Cerebellum (tissue), 4 donors: ENCODE measurements at places on chromosomes 7 and 10. TPM values are rescaled to one million over a fixed set of nuclear protein-coding genes. Genes with fewer than 3 reads are reported as not detected.
A peak's percentile ranks its signal among the peaks of the same experiment; 100 is the strongest.

- no peak for DNase-seq
Observed at GRCh38 chr10:93139059-93139655, 65.5 kb downstream of the CYP26A1 start.

DNA sequence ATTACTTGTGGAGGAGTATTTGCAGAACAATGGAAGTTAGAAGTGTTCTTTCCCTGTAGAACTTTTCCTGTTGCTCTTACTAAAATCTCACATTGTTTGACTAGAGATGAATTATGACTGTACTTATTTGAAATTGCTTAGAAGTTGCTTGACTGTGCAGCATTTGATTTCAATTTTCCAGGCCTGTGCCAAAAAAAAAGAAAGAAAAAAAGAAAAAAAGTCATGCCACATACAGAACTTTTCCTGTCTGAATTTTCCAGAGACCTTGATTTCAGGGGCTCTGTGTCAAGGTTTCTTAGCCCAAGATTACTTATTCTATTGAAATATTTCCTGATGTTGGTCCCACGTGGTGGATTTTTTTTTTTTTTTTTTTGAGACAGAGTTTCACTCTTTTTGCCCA lies 3.5 kb upstream of the FAM171A1 start:
- no peak for DNase-seq

Gene MNX1
- total RNA-seq = not detected

GRCh38 chr10:127939786-127940330 lies 33.0 kb downstream of the PTPRE start:
- no peak for DNase-seq

DNA sequence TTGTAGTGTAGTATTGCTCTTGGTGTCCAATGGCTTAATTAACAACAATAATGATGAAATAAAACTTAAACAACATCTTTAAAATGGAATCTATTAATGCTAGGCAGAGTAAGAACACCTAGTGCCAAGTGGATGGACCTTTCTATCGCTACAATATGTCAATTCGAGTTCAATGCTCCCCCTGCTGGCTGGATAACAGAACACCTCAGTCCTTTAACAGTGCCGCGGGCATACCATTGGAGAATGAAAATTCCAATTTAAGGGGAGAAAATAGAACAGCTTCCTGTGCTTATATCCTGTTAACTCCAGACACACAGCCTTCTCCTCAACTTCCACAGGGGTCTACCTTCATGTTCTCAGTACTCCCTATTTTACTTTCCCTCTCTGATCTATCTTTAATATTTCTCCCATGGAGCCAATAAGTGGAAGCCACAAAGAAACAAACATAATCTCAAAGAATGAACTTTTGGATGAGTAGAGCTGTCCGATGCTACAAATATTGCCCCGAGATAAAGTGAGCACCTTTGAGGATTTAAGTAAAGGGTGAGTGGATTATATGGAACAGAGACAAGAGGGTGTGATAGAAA lies 41.4 kb downstream of the COL1A2 start:
- DNase-seq = peak; percentile 34

GRCh38 chr7:44073664-44074348 lies 8.4 kb upstream of the PGAM2 start:
- no peak for DNase-seq

Gene CALY
- total RNA-seq = 6.6 TPM

DNA sequence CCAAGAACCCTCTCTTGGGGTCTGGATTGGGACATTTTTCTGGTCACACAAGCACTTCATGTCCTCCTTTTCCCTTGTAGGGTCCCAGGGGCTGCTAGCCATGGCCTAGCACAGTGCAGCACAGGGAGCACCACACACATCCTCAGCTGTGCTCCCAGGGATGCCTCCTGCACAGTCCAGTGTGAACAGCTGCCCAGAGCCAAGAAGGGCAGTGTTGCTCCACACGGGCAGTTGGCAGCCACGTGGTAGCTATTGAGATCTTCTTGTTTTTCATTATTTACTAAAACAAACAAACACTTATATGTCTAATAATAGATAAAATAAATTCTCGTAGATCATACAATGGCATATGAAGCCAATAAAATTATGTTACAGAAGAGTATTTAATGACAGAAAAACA lies 13.9 kb upstream of the LANCL2 start:
- DNase-seq = no peak

DNA sequence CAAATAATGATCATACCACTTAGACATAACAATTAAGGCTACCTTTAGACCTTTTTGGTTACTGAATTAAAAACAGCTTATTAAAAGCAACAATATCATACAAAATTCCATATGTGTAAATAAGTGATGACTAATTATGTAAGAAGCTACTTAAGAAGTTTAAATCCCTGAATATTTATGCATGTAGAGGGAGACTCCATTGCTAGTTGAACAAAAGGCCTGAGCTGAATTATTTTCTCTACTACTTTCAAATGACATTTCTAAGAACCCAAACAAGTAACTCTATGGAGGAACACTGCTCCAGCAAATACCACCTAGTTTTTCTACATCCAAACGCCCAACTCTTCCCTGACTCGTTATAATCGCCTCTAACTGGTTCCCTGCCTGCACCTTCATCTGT lies 31.5 kb downstream of the EPC1 start:
- no peak for DNase-seq

GRCh38 chr7:41244246-41244645 lies 458.6 kb downstream of the INHBA start:
- no peak for DNase-seq

DNA sequence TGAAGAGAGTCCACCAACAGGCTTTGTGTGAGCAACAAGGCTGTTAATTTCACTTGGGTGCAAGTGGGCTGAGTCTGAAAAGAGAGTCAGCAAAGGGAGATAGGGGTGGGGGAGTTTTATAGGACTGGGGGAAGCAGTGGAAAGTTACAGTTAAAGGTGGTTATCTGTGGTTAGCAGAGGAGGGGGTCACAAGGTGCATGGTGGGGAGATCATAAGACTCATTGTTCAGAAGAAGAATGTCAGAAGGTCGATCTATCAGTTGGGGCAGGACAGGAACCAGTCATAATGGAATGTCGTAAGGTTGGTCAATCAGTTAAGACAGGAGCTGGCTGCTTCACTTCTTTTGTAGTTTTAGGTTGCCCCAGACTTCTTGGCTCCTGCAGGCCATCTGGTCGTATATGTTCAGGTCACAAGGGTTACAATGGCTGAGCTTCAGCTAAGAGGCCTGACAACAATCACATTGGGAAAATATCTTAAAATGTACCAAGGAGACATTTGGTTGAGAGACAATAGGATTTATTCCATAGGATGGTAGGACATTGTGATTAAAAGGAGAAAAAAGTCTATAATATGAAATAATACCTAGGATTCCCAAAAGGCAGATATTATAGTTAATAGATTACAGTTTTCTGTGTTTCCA lies 356.4 kb downstream of the ANKRD7 start:
- DNase-seq = no peak

DNA sequence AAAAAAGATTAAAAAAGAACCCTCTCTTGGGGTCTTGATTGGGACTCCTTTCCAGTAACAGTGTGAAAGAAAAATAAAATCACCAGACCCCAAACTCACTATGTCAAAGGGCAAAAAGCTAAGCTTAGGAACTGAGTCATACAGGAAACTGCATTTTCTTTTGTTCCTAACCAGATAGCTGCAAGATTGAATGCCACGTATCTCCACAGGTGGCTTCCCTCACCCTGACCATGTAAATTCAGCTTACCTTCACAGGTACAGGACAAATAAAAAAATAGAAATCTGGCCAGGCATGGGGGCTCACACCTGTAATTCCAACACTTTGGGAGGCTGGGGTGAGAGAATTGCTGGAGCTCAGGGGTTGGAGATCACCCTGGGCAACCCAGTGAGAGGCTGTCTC lies 32.5 kb upstream of the EIF4H start:
- no peak for DNase-seq

- DNase-seq = no peak
Observed at GRCh38 chr10:14412624-14413023, 81.9 kb upstream of the FRMD4A start.

Gene TMEM236
- 0.18 TPM for total RNA-seq

Gene PKD1L1
- 0.64 TPM for total RNA-seq

DNA sequence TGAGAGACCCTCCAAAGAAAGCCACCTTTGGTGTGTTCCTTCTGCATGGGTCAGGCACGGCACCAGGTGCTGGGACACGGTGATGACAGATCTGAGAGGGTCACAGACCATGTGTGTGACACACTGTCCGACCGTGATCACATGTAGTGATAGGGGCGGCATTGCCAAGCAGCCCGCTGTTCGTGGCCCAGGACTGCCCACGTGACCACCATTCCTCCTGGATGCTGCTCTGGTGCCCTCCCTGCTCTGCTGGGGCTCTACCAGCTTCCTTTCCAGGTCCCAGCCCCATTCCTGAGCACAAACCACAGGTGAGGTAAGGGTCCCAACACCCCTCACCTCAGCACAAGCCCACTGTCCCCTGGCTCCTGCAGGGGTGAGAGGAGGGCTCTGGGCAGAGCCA lies 10.1 kb upstream of the SLC18A3 start:
- no peak for DNase-seq

DNA sequence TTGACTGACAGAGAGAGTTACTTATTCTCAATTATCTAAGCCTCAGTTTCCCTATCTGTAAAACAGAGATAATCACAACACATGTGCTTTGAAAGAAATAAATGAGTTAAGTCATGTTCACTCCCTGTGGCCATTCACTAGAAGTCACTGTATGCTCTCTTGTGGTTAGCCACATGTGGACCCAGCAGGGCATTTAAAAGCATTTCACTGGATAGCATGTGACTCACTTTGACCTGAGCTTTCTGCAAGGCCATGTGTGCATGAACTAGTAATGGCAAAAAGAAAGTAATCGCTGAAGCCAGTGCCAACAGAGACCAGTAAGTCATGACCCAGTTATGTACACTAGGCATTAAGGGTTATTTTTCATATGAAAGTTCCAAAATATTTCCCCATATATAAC lies 557.0 kb upstream of the IGFBP3 start:
- DNase-seq = no peak

DNA sequence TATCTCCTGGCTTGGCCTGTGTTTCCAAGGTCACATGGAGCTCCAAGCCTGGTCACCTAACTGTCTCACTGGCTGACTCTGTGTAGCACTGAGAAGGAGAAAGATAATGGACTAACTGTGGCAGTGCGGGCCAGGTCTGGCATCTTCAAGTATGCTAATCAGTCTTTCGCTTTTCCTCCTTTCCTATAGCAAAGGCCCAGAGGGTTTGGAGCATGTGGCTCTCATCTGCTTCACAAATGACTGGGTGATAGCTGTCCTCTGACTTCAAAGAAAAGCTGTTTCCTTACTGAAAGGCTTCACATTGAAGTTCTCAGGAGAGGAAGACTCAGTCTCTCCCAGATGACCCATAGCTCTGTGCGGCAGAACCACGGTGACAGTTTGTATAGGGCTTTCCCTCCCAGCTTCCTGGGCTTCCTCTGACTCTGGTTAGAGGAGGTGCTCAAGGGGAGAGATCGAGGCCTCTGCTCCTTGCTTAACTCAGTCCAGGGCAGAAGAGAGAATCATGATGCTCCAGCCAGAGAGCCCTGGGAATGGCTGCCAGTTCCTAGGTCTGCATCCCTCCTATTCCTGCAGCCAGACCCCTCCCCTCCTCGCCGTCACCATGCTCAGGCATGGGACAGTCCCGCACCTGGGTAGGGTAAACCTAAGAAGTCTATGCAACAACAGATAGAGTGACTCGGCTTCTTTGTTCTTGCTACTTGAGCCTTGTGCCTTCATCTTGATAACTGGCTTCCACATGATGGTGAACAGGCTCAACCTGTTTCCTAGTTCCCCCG lies 72.3 kb downstream of the CCDC71L start:
- DNase-seq = no peak

Gene GBF1
- total RNA-seq = 26.0 TPM

DNA sequence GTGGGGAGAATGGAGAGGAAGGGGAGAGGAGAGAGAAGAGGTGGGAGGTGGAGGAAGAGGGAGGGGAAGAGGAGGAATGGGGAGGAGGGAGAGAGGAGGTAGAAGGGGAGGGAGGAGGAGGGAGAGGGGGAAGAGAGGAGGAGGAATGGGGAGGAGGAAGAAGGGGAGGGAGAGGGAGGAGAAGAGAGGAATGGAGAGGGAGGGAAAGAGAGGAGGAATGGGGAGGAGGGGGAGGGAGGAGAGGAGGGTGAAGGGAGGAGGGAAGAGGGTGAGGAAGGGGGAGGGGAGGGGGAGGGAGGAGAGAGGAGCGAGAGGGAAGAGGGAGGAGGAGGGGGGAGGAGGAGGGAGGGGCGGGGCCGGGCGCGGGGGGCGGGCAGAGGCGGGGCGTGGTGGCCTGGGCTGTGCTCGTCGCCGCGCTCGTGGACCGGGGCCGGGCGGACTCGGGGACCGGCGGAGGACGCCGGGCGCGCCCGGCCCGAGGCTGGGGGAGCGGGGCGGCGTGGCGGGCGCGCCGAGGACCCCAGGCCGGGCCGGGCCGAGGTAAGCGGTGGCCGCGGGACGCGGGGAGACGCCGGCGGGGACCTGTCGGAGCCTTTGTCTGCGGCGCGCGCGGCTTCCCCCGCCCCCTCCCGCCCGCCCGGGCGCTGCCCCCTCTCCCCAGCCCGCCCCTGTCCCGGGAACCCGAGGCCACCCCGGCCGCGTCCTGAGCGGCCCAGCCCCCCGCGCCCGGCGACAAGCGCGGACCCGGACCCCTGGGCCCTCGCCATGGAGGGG lies at the start of gene SLC29A4:
Gene SLC29A4 (plus strand): TSS at position 401 of the 774 bp plus-strand sequence. CDS start 4,874 bp downstream, outside the sequence.
- DNase-seq = peak; percentile 59

Gene FAM25A
- total RNA-seq = not detected

Gene HHEX
- total RNA-seq = 2.1 TPM

GRCh38 chr7:77481615-77482014 lies 55.5 kb upstream of the PTPN12 start:
- no peak for DNase-seq

DNA sequence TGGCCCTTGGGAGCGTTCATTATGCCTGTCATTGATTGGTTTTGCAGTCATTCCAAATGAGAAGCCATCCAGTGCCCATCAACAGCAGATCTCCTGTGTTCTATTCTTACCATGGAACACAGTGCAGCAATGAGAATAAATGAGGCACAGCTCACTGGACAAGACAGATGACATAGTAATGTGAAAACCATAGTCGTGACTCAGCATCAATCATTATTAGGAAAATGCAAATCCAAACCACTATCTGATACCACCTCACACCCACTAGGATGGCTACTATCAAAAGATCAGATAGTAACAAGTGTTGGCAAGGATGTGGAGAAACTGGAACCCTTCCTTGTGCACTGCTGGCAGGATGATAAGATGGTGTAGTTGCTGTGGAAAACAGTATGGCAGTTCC lies 144.7 kb downstream of the ARHGAP22 start:
- no peak for DNase-seq

- peak; percentile 46 for DNase-seq
Observed at GRCh38 chr10:68406111-68406814, 814 bp downstream of the RUFY2 start.

Gene ACBD7
- total RNA-seq = 16.7 TPM

- peak; percentile 9 for DNase-seq
Observed at GRCh38 chr10:6275022-6275997, 72.6 kb downstream of the PFKFB3 start.

DNA sequence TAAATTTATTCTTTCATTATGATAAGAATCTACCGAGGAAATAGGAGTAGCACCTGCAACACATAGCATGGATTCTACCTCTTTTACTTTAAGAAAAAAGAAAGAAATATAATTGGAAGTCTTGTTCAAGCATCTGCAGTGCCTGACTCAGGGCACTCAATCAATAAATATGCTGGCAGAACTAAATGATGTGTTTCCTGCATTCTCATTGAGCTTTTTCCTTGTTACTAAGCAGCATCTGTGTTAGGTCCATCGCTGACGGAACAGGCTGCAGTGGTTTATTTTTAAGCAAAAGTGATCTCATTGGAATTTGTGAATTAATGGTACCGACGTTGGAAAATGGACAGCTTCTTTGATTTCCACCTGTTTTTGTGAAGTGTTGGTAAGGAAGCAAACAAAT lies 417.5 kb downstream of the DPP6 start:
- no peak for DNase-seq
